ENCODE measurements at places on chromosomes 11 and 22.
A peak's percentile ranks its signal among the peaks of the same experiment; 100 is the strongest.

DNA sequence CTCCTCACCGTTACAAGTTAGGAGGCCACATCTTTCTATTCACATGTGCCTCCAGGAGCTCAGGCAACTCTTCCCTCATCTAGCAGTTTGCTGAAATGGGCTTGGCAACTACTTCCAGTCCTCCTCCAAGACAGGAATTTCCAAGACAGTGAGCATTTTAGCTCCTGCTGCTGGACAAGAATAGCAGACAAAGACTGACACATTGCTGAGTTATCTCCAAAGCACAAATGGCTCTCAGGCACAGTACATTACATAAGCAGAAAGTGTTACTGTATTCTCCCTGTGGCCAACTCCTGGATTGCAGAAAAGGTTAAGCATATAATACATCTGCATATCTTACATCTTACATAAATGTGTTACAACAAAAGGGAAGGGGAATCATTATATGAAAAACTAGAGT, 83.2 kb upstream of the POU2AF2 start:
- DNase-seq: no peak

DNA sequence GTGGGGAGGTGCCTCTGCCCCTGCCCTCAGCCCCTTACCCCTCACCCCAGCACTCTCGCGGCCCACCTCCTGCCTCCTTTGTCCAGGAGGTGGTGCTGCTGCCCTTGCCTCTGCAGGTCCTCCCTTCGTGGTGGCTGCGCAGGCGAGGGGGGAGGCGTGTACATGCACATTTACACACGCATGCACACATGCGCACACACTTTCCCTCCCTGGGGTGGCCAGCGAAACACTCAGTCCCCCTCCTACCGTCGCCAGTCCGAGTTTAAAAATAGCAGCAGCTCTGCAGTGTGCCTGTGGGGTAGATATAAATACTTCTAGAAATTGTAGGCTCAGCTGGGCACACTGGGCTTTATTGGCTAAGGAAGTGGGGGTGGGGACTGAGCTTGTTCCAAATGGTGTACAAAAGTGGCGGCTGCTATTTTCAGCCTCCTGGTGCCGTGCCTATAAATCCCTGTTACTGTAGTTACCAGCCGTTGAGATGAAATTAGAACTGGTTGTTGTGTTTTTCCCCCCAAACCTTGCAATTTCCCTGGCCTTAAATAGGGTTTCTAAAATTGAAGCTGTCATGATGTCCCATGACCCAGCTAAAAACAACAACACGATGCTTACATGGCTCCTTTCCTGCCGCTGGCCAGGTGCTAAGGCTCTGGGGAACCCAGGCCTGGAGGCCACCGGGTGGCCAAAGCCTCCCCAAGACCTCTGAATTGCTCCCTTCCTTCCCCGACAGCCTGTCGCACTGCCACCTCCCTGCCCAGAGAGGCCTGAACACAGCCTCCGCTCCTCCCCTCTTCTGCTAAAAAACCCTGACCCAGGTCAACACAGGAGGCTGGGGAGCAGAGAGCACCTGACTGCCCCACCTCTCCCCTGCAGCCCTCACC, 12.4 kb downstream of the PICK1 start:
- no peak for DNase-seq

DNA sequence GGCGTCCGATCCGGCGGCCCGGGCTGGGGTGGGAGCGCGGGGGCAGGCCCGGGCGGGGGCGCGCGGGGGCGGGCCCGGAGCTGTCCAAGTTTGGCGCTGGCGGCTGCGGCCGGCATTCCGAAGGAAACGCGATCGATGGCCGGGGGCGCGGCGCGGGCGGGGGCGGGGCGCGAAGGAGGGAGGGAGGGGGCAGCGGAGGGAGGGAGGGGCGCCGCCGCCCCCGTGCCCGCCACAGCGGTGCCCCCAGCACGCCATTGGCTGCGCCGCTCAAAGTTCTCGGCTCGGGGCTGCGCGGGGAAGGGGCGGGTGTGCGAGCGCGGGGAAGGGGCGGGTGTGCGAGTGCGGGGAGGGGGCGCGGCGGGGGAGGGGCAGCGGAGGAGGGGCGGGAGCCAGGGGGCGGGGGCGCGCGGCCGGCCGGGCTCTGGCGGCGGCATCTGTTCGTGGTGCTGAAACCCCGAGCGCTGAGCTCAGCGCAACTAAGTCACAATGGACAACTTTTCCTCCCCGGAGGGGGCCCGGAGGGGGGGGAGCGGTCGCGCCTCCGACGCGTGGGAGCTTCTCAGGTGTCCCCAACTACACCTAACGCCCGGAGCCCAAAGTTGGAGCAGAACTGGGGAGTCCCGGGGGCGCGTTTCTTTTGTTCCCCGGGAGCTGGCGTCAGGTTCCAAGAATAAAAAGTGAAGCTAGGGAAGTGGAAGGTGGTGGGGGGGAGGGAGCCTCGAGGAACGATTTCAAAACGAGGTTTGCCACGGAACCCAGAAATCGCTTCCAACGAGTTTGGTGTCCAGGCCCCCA, 2.2 kb downstream of the PHF21B start:
- peak; percentile 86 for DNase-seq

- no peak for DNase-seq
Observed at GRCh38 chr11:19873730-19874129, 161.1 kb downstream of the NAV2 start.

DNA sequence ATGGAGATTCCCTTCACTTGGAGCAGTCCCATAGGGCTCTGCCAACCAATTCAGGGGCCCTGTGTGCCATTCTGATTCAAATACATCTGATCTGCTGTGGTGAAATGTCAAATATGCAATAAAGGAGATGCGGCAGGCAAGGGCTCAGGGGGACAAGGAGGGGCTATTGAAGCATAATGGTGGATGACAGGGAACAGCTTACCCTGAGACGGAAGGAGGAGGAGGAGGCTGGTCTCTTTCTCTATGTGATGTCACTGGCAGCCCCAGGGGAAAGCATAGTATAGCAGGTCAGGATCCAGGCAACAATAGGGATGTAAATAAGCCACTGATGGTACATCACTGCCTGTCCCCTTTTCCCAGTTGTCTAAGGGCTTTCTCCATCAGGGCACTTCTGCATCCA, 350.9 kb upstream of the SYN3 start:
- no peak for DNase-seq

GRCh38 chr11:12862696-12863469, 146.2 kb upstream of the RASSF10 start:
- DNase-seq: peak; percentile 72

GRCh38 chr11:78081583-78081982, 1.9 kb upstream of the NDUFC2 start:
- DNase-seq: no peak

GRCh38 chr22:22935546-22936157, 48.0 kb downstream of the IGLL5 start:
- DNase-seq: no peak

DNA sequence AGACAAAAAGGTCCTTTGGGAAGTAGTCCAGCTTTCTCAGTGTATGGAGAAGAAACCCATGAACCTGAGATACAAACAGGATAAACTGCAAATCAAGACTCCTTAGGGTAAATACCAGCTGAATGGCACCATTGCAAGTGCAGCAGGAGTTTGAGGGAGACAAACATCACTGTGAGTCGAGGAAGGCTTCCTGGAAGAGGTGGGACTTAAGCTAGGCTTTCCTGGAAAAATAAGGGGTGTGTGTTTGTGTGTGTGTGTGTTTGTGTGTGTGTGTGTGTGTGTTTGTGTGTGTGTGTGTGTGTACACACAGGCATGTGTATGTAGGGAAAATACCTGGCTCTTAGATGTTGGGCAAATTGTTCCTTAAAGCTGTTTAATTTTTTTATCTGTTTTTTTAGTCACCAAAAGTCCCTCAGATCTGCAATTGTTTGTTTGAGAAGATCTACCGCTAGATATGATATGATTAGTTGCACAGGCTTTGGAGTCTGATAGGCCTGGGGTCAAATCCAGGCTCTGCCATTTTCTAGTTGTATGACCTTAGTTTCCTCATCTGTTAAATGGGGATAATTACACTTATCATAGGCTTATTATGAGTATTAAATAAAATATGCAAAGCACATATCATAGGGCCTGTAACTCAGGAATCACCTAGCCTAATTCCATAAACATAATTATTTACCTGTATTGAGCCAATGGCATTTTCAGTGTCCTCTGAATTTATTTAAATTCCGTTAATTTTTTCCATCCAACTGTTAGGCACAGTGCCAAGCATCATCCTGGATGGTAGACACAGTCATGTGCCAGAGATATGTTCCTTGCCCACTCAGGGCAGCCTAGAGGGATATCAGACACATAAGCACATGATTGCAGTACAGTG, 85.6 kb upstream of the EED start:
- no peak for DNase-seq

GRCh38 chr22:22983123-22983522, 87.2 kb upstream of the GNAZ start:
- DNase-seq: no peak

DNA sequence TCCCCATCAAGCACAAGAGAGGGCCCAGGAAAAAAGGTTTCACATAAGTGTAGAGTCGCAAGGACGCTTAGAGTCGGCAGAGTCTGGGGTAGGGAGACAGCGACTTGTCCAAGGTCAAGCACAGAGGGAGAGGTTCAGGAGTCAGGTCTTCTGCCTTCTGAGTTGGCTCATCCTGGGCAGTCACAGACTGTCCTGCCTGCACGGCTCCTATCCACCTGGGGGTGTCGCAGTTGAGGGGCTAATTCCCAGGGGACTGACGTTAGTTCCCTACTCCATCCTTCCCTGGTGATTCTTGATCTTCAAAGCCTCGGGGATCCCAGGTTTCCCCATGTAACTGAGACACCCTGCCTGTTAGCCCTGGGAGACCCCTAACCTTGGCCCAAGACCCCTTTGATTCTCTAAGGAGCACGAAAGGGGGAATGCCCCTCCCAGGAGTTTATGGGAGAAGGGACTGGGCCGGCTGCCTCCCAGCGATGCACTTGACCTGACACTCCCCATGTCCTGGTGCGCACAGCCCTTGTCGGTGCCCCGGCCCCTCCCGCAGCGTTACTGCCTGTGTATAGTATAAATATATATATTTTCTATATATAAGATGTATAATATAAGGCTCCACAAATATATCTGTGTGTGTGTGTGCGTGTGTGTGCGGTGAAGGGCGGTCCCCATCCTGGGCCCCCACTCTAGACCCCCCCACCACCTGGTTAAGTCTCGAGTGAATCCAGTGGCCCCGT, 14.7 kb upstream of the TAB1 start:
- DNase-seq: no peak

DNA sequence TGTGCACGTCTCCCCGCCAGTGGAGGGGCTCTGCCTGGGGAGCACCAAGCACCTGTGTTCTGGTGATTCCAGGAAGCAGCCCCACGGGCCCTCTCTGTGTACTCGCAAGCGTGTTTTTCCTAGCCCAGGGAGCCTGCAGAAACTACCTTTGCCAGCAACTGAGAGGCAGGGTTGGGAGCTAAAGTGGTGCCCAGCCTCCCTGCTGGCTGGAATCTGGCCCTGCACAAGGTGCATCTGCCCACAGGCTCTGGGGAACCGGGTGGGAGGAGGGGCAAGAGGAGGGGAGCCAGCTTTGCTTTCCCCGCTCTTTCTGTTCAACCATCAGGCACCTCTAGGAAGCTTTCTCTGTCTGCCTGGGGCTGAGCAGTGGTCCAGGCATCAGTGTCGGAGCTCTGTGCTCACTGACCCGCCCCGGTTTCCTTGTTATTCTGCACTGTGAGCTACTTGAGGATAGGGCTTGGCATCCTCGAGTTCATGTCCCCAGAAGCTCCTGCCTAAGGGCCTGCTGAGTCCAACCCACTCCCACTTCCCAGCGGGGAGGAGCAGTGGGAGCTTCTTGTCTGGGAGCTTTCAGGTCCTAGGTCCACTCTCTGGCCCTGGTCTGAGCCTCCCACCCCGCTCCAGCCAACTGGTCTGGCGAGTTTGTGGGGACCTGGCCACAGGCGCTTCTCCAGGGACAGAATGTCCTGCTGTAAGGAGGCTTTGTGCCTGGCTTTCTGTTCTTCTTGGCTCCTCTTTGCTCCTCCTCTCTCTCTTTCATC, 14.9 kb downstream of the DAGLA start:
- DNase-seq: no peak

GRCh38 chr11:1112351-1113191, 37.9 kb downstream of the MUC2 start:
- peak; percentile 8 for DNase-seq

- no peak for DNase-seq
Observed at GRCh38 chr11:118705791-118706545, 26.5 kb upstream of the TREH start.

DNA sequence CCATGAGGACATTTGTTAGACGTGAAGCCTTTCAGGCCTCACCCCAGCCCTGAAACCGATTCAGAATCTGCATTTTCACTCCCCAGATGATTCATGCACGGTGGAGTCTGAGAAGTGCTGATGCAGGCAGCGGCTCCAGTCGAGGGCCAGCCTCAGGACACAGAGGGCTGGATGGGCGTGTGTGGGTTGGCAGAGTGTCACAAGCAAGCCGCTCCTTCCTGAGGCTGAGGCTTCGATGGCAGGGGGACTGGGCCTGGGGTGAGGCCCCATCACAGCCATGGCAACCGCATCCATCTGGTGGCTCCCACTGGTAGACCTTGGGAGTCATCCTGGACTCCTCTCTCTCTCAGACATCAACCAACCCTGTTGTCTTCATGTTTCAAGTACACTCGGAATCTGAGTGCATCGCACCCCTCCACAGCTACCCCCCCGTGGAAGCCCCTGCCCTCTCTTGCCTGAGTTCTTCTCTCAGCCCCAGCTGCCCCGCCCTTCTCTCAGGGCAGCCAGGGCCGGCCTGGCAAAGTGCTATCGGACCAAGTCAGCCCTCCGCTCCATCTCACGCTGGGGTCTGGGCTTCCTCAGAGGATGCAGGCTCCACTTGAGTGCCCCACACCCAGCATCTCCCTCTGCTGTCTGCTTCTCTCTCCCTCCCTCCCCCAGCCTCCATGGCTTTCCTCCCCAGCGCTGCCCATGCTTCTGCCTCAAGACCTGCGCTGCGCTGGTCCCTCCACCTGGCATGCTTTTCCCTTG, 10.6 kb downstream of the KCNC1 start:
- no peak for DNase-seq

GRCh38 chr22:29095459-29095858, 22.6 kb downstream of the KREMEN1 start:
- DNase-seq: no peak

DNA sequence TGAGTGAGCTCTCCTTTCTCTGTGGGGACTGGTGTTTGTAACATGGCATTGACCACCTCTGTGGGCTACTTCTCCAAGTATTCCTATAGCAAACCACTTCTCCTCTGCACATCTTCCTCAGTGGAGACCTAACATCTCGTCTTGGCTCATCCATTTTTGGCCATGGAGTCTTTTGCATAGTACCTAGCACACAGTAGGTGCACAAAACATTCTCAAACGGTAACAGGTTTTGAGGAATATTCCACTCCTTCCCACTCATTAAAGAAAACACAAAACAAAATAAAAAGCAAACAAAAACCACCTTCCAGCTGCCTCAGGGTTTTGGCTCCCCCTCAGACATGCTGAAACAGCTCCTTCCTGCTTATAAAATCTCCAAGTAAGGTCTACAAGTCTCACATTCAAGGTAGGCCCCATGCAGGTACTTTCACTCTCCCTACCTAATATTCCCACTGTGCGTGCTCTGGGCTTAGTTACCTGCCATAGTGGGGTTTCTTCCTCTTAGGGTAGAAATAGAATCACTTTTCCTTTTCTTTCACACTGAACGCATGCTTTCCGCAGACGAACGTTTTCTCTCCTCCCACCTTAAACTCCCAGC, 132.4 kb downstream of the RBFOX2 start:
- DNase-seq: no peak

All from mesothelial cell of epicardium (in vitro differentiated cells).